ENCODE measurements at places on chromosomes 6 and 20. TPM values are rescaled to one million over a fixed set of nuclear protein-coding genes. Genes with fewer than 3 reads are reported as not detected.

GRCh38 chr6:169070506-169071176 is 183.0 kb downstream of the THBS2 start:
- DNase-seq = no peak

GRCh38 chr6:159307246-159307790 is 138.1 kb downstream of the FNDC1 start:
- DNase-seq = no peak

DNA sequence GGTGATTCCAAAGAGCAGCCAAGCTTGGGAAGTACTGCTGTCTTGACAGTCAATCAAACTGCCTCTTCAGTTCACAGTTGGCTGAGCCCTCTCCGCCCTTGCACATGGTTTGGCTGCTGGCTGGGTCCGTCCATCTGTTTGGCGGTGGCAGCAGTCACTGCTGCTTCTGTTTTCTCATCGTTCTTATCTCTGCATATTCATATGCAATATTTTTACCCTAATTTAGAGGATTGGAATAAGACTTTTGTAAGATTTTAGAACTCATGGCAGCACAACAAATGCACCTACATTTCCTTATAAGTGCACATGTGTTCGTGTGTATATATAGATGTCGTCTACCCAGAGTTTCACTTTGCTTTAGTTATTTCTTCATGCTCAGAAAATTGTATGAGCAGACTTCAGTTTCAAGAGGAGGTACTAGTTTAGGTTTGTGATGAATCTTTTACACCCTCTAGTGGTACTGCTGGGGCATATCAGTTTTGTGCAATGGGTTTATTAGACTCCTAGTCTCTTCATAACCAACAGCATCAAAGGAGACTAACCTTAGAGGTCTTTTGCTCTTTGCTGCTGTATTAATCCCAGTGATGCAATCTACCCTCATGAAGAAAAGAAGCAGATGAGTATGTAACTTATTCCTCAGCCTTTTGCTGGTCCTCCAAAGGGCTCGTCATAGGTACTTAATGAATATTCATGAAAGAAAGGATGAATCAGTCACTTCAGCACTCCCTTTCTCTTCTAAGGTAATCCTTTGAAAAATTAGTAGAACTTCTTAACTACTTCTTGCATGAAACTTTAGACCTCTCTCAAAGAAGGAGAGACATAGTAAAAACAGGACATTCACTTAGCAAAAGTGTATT is 44.3 kb downstream of the KHDC1L start:
- no peak for DNase-seq

- DNase-seq = no peak
Observed at GRCh38 chr20:40680161-40680959, 8.7 kb downstream of the MAFB start.

- DNase-seq = no peak
Observed at GRCh38 chr6:63742060-63742459, 106.5 kb downstream of the PHF3 start.

- no peak for DNase-seq
Observed at GRCh38 chr6:112268654-112269053, 14.3 kb upstream of the LAMA4 start.

DNA sequence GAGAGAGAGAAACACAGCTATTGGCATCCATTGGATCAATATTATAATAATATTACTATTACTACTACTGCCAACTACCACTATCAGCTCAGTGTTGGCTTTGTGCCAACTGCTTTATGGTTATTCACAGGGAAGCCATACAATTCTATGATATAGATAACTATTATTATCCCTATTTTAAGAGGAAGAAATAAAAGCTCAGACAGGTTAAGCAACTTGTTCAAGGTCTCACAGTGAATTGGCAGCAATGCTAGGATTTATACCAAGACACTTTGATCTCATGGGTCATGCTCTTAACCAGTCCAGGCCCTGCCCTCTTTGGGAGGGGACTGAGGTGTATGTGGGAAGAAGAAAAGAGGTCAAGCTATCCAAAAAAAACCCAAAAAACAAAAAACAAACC is 82.0 kb upstream of the TRAF3IP2 start:
- no peak for DNase-seq

DNA sequence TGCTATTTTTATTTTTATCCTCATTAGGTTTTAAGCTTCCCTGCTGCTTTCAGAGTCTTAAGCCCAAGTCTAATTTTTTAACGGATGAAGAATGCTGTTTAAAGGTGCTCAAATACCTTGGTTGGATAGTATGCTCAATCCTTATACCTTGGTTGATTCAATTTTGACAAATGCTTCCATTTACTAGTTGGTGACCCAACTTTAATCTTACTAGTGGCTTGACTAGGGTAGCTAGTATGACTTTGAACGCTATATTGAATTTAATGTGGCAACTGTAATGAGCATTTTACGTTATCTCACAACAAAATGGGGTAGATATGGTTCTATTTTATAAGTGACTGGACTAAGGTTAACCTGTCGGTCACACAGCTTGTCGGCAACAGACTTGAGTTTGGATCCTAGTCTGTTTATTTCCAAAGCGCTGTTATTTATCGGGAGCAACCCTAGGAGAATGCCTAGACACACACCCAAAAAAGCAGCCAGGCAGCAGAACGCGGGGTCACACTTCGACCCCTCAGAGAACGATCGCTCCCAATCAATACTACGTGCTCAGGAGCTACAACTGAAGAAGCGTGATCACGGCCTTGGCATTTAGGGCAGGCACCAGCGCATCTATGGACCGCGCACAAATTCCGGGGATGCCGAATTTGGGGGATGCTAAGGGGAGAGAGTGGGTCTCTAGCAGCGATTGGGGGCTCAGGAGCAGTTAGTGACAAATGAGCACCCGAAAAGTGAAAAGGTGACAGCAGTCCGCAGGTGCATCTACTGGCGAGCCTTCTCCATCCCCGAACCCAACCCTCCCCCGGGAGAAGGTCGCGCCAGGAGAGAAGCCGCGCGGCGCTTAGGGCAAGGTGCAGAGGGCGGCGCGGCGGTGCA is 586 bp upstream of the ALDH5A1 start:
- no peak for DNase-seq

DNA sequence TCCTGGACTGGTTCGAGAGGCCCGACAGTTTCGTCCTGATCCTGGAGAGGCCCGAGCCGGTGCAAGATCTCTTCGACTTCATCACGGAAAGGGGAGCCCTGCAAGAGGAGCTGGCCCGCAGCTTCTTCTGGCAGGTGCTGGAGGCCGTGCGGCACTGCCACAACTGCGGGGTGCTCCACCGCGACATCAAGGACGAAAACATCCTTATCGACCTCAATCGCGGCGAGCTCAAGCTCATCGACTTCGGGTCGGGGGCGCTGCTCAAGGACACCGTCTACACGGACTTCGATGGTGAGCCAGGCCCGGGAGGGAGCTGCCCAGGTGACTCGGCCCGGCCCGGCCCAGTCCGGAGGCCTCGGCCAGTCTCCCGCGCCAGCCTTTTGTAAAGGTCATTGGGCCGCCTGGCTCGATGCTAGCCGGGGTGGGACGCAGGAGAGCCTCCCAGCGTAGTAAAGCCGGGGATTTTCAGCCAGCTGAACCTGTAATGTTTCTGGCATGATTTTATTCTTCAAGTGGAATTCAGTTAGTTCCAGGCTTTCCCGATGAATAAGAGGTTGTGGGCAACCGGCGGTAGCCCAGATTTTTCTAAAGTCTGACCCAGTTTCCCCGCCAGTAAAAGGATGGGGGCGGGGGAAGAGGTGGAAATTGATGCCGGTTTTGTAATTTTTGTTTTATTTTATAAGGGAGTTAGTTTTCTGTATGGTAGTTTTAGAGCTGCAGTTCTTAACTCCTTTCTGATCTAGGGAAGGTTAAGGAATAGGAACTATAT is 1.4 kb downstream of the PIM1 start:
- DNase-seq = no peak

DNA sequence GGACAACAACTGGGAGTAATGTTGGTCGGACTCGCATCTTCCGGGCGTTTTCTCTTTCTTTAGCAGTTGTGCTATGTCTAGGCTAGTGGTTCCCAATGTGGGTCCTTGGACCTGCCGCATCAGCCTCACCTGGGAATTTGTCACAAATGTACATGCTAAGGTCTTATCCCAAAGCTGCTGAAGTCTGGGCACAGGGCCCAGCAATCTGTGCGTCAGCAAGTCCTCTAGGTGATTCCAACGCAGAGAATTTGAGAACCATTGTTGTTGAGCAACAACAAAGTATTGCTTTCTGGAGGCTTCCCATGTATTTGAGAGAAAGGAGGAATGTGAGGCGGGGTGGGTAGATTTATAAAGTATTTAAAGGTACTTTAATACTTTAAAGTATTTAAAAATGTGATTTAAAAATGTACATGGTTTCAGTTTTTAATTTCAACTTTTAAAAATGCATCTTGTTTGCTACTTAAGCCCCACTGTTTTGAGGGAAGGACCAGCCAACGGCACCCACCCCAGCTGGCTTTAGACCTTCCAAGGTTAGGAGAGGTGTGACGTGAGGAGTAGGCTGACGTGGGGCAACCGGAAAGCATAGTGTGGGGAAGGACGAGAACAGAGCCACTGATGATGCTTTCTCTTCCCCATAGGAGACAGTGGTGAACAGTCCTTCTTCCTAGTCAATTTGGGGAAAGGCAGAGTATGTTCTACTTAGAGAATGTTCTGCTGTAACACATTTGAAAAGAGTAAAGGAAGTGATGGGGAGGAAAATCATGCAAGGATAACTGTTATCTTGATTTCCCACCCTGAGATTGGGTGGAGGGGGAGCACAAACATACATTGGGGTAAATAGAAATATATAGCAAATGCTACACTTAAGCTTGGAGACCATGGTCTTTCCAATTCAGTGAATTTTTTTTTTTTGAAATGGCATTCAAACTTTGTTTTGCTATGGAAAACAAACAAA is 4.3 kb downstream of the UST start:
- DNase-seq = no peak

GRCh38 chr6:6724539-6725467 is 136.3 kb downstream of the LY86 start:
- peak; percentile 54 for DNase-seq

DNA sequence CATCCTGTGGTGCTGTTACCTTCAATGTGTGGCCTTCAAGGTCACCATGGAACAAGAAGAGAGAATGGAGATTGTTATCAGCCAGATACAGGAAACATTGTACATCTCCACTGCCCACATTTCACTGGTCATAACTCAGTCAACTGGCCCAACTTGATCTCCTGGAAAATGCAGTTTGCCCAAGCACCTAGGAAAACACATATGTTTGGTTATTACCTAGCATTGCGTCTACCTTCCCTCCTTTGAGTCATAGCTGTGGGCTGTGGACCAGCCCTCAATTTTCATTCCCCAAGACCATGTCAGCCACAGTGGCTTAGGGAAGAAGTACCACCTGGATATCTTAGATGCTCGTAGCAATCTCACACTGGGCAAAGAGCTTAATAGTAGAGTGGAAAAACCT is 513.4 kb downstream of the KIF16B start:
- no peak for DNase-seq

GRCh38 chr6:116405652-116406356 is 35.1 kb downstream of the DSE start:
- DNase-seq = no peak

DNA sequence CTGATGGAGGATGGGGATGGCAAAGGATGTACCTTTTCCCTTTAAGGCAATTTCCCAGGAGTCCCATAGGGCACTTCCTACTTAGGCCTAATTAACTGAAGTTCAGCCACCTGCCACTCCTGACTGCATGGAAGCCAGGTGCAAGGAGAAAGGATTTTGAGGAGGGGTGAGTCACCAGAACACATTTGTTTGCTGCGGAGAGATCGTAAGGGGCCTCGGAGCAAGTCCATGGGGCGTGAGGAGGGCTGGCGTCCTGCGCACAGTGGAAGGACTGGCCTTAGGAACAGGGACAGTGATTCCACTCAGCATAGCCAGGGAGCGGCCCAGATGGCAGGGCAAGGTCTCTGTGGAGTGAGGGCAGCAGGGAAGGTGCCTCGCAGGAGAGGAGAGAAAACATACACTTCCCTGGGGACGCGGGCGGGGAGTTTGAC is 11.8 kb upstream of the MAP1LC3A start:
- DNase-seq = no peak

- no peak for DNase-seq
Observed at GRCh38 chr20:20710443-20711315, 1.8 kb downstream of the RALGAPA2 start.

GRCh38 chr6:70790483-70791224 is 123.0 kb downstream of the SMAP1 start:
- DNase-seq = no peak

DNA sequence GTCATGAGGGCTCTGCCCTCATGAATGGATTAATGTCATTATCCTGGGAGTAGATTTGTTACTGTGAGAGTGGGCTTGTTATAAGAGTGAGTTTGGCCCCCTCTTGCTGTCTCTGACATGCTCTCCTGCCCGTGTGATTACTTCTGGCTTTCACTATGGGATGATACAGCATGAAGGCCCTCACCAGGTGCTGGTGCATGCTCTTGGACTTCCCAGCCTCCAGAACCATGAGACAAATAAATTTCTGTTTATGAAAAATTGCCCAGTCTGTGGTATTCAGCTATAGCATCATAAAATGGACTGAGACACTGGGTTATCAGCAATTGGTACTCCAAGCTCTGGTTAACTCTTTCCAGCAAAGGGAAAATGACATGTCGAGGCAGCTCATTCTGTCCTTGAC is 76.2 kb upstream of the MAP3K7 start:
- DNase-seq = no peak

DNA sequence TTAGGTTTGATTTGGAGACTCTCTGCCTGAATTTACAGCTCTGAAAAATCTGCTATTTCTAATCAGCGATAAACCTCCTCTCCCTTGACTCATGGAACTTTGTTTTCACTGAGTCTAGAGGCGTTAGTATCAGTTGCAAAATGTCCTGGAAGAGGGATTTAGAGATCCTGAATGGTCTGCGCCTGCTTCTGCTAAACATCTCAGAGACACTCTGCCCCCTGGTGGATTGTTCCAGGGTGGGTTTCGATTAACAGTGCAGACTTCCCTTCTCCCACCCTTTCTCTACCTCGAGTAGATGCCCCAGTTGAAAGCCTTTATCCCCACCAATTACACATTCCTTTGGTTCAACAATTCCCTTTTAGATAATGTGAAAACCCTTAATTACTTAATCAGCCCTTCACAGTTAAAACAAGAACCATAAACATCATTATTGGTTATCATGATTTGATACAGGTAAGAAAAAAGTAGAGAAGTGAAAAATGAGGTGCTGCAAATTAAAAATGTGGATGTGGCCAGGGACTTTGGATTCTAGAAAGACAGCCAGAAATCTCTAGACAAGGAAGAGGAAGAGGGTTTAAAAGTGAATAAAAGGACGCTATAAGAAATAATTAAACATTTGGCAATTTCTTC is 5.5 kb downstream of the HTR1B start:
- DNase-seq = peak; percentile 57

- DNase-seq = no peak
Observed at GRCh38 chr20:50711113-50711825, 19.9 kb upstream of the RIPOR3 start.

- no peak for DNase-seq
Observed at GRCh38 chr6:108584323-108584722, 23.6 kb downstream of the FOXO3 start.

DNA sequence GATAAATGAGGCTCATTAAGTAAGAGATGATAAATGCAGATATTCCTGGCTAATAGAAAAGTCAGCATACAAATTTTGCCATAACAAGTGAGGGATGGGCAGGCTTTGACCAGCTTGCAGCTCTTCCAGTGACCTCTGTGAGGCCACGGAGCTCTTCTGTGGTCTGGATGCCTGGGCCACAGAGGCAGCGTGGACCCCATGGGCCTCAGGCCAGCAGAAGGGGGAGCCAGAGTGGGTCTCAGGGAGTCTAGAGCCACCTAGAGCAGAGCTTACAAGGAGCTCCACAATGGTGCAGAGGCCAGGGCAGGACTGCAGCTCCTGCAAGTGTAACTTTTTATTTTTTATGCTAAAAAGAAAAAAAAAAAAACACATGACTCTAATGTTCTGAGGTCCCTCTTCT is 165.1 kb downstream of the ARID1B start:
- DNase-seq = no peak

The CARMIL1 gene
- total RNA-seq = 31.4 TPM

The ANGPT4 gene
- total RNA-seq = 1.5 TPM

The FAM184A gene
- 14.3 TPM for total RNA-seq

All from omental fat pad (tissue), 4 donors.